Large intestine (tissue), 12 donors: ENCODE measurements at places on chromosomes 11 and 22.

DNA sequence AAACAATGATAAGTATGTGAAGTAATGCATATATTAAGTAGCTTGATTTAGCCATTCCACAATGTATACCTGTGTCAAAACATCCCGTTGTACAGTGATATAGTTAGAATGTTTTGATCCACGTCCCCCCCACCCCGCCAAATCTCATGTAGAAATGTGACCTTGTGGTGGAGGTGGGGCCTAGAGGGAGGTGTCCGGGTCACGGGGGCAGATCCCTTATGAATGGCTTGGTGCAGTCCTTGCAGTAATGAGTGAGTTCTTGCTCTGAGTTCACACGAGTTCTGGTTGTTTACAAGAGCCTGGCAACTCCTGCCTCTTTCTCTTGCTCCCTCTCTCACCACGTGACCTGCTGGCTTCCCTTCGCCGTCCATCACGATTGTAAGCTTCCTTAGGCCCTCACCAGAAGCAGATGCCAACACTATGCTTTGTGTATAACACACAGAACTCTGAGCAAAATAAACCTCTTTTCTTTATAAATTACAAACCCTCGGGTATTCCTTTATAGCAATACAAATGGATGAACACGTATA, 41.6 kb downstream of the FANCF start:
- DNase-seq, result no peak

DNA sequence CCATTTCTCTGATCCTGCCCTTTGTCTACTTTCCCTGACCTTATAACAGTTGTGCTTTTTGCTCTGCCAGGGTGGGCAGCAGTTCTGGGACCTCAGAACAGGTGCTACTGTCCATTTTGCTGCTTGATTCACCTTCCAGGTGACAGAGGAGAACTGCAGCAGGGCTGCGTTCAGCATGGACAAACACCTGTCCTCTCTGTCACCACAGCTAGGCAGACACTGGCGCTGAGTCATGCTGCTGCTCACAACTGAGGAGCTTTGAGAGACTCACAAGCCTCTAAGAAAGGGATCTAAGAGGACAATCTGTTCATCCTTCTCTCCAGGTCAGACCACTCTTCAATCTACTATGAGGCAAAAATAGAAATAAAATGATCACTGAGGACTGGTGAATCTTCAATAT, 1144.5 kb upstream of the CCDC90B start:
- no peak for DNase-seq

DNA sequence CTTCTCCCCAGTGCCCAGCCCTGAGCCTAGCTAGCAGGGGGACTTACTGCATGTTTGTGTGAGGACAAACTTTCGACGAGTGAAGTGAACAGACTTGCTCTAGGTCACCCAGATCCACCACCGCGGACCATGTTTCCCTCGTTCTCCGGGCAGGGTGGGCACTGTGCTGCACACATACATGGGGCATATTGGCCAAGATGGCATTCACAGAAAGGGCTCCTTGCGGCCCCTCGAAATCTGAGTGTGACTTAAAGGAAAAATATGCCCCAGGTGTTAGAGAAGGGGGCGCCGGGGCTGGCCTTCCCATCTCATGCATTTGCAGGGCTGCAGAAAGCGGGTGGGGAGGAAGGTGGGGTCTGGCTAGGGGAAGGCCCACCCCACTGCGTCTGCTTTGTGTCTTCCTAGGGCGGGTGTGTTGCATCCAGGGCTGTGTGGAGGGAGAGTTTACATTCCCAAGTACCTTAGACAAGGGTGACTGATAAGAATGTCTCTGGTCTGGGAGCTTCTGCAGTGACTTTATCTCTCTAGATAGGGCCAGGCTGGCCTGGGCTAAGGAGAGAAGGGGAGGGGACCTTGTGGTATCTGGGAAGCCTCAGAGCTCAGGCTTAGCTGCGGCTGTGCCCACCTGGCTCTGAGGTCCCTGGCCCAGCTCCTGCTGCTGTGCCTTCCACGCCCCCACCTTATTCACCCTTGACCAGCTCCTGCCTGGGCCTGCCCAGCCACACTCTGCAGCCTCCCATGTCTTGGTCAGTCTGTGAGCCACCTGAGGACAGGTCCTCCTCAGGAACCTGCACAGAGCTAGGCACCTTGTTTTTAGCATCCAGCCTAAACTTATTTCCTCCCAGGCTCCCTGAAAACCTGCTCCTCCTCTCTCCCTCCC, 45.8 kb downstream of the LRRC32 start:
- no peak for DNase-seq

DNA sequence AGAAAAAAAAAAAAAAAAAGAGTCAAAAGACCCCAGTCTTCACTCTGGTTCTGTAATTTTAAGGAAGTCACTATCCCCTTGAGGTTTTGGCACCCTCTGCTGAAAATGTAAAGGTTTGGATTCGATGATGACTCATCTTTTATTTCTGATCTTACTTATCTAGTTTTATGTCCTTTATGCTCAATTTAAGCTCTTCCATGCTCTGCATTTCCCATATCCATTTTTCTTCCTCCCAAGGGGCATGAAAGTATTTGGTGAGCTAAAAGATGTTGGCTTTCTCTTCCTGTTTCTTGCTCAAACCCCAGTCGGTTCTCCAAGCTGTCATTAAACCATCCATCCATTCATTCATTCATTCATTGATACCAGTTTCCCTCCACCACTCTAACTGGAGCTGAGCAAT, 61.0 kb upstream of the CDON start:
- no peak for DNase-seq
